ENCODE measurements at places on chromosomes 13 and 19. TPM values are rescaled to one million over a fixed set of nuclear protein-coding genes. Genes with fewer than 3 reads are reported as not detected.

FRY gene
- 1.5 TPM for polyA plus RNA-seq

- DNase-seq: no peak
Measured at GRCh38 chr19:32165141-32165540, 180.3 kb upstream of the ZNF507 start.

DNA sequence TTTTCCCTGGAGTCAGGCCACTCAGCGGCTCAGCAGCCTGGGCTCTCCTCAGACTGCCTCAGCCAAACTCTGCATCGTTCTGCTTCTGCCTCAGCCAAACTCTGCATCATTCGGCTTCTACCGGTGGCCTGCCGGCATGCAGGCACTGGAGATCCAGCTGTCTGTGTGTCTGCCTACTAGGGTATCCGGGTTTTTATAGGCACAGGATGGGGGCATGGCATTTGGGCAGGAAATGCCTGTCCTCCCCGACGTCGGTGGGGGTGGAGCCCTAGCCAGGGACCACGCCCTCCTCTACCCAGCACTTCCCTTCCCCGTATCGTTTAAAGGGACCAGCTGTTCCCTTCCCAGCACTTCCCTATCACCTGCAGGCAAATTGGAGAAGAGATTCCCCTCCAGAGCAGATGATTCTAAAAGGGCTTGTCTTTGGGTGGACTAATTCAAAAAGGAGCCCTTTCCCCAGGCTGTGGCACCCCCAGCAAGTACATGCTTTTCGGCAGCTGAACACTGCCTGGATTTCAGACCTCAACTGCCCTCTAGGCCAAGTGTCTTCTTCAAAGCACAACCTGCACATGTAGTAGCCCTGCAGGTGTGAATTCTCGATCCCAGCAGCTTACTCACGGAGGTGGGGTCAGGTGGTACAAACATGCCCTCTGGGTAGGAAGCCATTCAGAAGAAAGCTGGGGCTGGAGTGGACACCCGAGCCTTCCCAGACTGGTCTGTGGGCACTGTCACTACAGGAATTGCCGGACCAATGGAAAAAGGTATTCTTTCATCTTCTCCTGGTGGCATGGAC is 25.4 kb upstream of the GPR12 start:
- DNase-seq: no peak

MYPOP gene
- polyA plus RNA-seq: 6.6 TPM

NLRP5 gene
- polyA plus RNA-seq: not detected

- peak; percentile 74 for DNase-seq
Measured at GRCh38 chr13:27374650-27375049, 49.8 kb upstream of the GTF3A start.

RNF17 gene
- not detected for polyA plus RNA-seq

DNA sequence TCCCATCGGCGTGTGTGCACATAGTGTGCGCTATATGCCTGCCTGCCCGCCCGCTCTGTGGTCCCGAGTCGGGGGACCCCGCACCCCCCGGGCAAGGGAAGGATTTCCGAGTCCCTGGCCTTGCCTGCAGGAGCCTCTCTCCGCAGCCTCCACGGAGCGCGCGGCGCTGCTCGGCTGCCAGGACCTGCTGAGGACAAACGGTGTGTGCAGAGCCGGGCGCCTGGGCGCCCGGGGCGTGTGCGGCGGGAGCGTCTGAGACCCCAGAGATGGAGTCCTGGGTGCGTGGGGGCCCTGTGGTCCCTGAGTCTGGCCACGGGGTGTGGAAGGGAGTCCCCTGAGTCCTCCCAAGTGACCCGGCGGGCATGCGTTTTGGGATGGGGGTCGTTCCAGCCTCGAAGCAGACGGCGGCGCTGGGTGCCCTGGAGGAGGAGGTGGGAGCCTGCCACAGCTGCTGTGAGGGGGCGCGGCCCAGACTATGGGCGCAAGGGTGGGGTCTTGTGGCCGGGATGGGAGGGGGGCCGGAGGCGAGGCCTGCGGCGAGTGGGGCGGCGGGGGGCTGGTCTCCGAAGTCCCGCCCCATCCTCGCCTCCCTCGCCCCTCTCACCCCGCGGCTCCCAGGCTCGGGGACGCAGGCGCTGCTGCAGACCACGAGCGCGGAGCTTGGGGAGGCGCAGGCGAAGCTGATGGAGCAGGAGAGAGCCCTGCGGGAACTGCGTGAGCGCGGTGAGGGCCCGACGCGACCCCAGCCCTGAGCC is 25.3 kb downstream of the CLEC4M start:
- peak; percentile 35 for DNase-seq
